ENCODE measurements at places on chromosomes 3 and 15.

- no peak for DNase-seq
These were observed 50.1 kb downstream of the TLE3 start for GRCh38 chr15:70047386-70048197.

DNA sequence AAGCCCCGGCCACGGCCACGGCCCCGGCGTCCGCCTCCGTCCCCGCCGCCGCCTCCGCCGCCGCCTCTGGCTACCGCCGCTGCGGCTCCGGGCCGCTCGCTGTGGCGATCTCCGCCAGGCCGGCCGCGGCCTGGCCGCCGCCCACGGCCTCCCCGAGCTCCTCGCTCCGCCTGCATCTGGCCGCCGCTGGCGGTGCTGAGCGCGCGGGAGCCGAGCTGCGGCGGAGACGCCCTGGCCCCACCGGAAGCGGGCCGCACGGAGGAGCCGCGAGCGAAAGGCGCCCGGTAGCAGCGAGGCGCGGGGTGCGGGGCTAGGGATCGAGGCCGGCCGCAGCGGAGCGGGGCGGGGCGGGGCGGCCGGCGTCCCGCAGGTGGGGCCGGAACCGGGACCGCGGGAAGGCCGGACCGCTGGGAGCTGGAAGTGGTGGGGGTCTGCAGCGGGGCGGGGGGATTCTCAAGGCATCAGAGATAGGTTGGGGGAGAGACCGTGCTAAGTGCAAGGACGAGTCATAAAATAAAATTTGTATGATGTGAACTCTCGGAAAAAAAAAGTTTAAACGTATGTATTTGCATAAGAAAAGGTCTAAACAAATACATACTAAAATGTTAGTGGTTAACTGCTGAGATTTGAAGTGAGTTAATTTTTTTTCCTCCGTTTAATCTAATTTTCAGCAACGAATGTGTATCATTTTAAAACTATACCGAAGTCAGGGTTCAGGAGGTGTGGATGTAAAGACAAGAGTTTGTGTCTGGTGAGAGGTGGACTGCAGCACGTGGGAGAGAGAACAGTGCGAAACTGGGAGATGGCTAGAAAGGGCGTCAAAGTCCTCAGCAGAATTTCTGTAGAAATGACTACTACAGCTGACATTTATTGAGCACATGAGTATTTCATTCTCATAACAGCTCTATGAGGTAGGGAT lies at the start of gene AVEN:
Gene AVEN, minus strand, starts transcription at position 334 of the 919 bp plus-strand sequence. Its CDS starts 158 bp downstream, at position 176.
- DNase-seq, result no peak

DNA sequence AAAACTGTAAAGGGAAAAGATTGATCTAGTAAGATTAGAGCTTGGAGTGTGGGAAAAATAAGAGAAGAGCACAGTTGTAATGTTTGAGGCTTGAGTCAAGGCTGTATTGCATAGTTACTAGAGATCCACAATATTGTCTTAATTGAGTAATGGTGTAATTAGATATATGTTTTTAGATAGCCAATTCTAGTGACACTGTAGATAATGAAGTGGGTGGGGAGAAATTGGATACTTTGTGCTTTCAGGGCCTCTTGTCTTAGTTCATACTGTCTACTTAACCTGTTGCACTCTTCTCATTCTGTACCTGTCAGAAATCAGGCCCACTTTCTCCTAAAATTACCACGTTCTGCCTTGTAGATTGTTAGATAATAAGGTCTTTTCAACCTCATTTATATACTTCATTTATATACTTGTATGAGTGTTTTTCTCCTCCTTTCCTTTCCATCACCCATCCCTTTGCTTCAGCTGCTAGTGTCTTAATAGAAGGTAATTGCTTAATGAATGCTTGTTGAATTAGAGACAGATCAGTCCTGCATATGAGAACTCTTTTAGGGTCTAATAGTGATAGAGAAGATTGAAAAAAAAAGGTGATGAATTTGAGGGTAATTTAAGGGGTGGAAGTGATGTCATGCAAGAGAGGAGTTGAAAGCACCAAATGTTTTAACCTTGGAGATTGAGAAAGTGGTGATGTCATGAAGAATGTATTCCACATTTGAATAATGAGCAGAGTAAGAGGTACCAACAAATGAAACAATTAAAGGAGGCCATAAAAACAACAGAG lies 32.0 kb downstream of the PIK3CA start:
- DNase-seq, result peak; percentile 15

GRCh38 chr15:74937272-74937589 lies 642 bp downstream of the COX5A start:
- no peak for DNase-seq

GRCh38 chr3:11495948-11496557 lies 147.7 kb downstream of the VGLL4 start:
- DNase-seq, result no peak

DNA sequence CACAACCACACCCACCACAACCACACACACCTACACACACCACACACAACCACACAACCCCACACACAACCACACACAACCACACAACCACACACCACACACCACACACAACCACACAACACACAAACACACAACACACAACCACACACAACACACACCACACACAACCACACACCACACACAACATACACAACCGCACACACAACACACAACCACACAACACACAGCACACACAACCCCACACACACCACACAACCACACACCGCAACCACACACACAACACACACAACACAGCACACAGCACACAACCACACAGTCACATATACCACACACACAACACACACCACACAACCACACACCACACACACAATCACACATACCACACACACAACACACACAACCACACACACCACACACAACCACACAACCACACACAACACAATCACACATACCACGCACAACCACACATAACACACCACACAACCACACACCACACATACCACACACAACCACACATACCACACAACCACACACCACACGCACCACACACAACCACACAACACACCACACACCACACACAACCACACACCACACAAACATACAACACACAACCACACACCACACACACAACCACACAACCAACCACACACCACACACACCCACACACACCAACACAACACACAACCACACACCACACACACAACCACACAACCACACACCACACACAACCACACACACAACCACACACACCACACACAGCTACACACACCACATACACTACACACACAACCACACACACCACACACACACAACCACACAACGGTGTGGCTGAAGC lies 23.7 kb downstream of the CPN2 start:
- DNase-seq, result no peak

- DNase-seq, result no peak
These were observed 219.8 kb downstream of the ULK4 start for GRCh38 chr3:41742121-41742520.

- DNase-seq, result no peak
These were observed 412.9 kb downstream of the TIGIT start for GRCh38 chr3:114706591-114707232.

DNA sequence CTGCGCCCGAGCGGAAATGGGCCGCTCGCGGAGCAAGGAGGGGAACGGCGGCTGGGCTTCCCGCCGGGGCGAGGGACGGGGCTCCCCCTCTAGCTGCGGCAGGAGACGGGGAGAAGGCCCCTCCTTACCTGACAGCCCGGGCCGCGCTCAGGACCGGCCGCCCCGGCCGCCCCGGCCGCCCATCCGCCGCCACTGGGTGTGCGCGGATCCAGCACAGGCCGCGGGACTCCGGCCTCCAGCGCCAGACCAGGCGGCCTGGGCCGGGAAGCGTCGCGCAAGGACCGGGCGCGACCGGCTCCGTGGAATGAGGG lies 296 bp downstream of the TPRA1 start:
- DNase-seq, result no peak

DNA sequence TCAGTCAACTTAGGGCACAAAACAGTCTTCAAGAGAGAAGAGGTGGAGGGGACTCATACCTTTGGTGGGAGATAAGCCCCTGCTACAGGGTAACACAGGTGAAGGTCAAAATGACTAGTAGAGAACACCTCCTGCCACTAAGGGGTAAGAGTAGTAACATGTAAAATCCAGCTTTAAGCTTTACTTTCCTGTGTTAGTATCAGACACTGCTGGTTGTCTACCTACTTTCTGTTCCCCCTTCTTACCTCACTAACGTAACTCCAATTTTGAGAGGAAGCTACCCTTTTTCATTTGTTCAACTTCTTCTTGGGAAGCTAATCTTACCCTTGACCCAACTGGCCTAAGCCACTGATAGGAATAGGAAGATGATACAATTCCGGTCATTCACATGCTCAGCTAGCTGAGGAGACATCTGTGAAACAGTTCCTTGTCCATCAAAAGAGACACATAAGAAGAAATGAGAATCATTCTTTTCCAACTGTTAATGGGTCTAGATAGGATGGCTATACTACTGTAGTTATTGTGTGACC lies 826.8 kb upstream of the CFAP20DC start:
- no peak for DNase-seq

DNA sequence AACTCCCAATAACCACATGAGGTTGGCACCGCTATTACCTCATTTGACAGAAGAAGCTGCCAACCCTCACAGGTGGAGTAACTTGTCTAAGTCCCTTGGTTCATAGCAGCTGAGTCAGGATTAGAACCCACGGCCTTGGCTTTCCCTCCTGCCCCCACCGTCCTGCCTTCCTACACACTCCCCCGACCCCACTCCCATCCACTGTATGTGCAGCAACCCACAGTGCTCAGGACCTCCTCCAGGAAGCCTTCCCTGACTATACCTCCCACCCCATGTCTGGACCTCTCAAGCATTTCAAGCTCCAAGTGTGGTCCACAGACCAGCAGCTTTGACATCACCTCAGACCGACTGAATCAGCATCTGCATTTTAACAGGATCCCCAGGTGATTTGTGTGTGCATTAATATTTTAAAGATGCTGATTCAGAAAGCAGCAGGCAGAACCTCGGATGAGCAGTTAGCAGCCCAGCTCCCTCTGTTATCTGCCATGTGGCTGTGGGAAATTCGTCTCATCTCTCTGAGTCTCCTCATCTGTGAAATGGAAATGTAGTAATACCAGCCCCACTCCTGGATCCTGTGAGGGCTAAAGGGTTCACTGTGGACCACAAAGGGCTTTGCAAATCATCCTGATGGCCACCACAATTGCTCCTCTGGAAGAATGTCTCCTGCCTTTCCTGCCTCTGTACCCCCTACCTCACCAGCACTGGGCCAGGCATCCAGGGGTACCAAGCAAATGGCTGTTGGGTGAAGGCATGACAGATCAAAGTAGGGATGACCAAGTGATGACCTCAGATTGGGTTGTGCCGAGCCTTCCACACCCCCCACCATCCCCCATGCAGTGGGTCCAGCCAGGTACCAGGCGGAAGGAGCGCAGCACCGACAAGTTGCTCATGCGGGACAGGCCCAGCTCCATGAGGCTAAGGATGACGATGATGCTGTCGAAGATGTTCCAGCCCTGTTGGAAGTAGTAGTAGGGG lies 62.7 kb downstream of the SCN5A start:
- DNase-seq, result no peak

DNA sequence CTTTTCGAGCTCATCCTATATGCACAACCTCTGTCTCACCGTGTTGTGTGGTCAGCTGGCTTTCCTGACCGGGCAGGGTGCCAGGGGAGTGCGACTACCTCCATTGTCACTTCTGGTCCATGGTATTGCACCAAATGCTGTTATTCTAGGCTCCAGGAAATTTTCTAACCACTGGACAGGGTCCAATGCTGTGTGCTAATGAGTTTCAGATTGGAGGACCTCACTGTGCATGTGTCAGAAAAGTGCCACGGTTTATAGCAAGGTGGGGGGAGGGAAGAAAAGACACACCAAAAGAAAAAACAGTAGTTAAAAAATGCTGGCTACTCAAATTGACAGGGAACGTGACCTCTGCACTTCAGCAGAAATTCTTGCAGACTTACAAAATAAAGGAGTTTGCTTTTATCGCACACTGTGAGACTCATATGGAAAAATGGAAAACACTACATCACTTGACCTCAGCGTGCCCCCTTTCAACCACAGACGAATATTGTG lies 480.1 kb downstream of the FOXP1 start:
- peak; percentile 54 for DNase-seq
